Cardiac ventricle fibroblast (primary cell): ENCODE measurements at places on chromosomes 1 and 21. TPM values are rescaled to one million over a fixed set of nuclear protein-coding genes. Genes with fewer than 3 reads are reported as not detected.

PCSK9 gene
- 0.29 and 0.31 TPM in 2 replicates for total RNA-seq

OXCT2 gene
- total RNA-seq, result 0.12 and 0.49 TPM in 2 replicates

PROX1 gene
- total RNA-seq, result 1.00 and 1.4 TPM in 2 replicates

ANGPTL3 gene
- not detected in 2 replicates for total RNA-seq

CHRNB2 gene
- not detected in 2 replicates for total RNA-seq

IL20 gene
- not detected in 2 replicates for total RNA-seq

SPATA46 gene
- total RNA-seq, result not detected in 2 replicates

PLA2G2D gene
- total RNA-seq, result not detected in 2 replicates

CELA3A gene
- not detected in 2 replicates for total RNA-seq

ARHGEF10L gene
- total RNA-seq, result 12.1 and 14.0 TPM in 2 replicates

TP73 gene
- not detected in 2 replicates for total RNA-seq

SPATA45 gene
- total RNA-seq, result not detected in 2 replicates
